RPMI7951 (cell line): ENCODE measurements at places on chromosomes 3 and 15. TPM values are rescaled to one million over a fixed set of nuclear protein-coding genes. Genes with fewer than 3 reads are reported as not detected.

SI gene
- total RNA-seq = not detected in 2 replicates

ECT2 gene
- 134 and 152 TPM in 2 replicates for total RNA-seq

ST8SIA2 gene
- 15.1 and 20.4 TPM in 2 replicates for total RNA-seq

RARRES1 gene
- 3.7 and 4.0 TPM in 2 replicates for total RNA-seq

ADIPOQ gene
- not detected in 2 replicates for total RNA-seq

MEX3B gene
- 7.1 and 8.1 TPM in 2 replicates for total RNA-seq

CX3CR1 gene
- under 0.01 TPM in 1 of 2 replicates, not detected in the other for total RNA-seq

FAM174B gene
- 0.48 and 0.98 TPM in 2 replicates for total RNA-seq

SEMA6D gene
- 1.4 and 1.6 TPM in 2 replicates for total RNA-seq

WDR93 gene
- 0.10 and 0.48 TPM in 2 replicates for total RNA-seq

ZNF662 gene
- 0.29 and 0.72 TPM in 2 replicates for total RNA-seq

BAHD1 gene
- total RNA-seq = 7.6 and 11.5 TPM in 2 replicates

GOLGA8N gene
- total RNA-seq = 0.49 and 0.72 TPM in 2 replicates

CORO2B gene
- 5.6 and 5.9 TPM in 2 replicates for total RNA-seq

PLA2G4F gene
- total RNA-seq = not detected in 2 replicates

SAMMSON gene
- total RNA-seq = 0.48 and 0.78 TPM in 2 replicates

LRRC2 gene
- total RNA-seq = 0.12 and 0.59 TPM in 2 replicates

KBTBD8 gene
- 4.1 and 6.2 TPM in 2 replicates for total RNA-seq

RTP1 gene
- not detected in 2 replicates for total RNA-seq

BLM gene
- total RNA-seq = 12.9 and 16.1 TPM in 2 replicates

RNU5B-1 gene
- total RNA-seq = not detected in 2 replicates

PTH1R gene
- total RNA-seq = not detected in 2 replicates

CALML4 gene
- 1.4 and 1.9 TPM in 2 replicates for total RNA-seq

GCHFR gene
- total RNA-seq = 4.6 and 6.1 TPM in 2 replicates
